Right atrium auricular region (tissue), 2 donors: ENCODE measurements at places on chromosomes 16 and 17. TPM values are rescaled to one million over a fixed set of nuclear protein-coding genes. Genes with fewer than 3 reads are reported as not detected.
A peak's percentile ranks its signal among the peaks of the same experiment; 100 is the strongest.

DNA sequence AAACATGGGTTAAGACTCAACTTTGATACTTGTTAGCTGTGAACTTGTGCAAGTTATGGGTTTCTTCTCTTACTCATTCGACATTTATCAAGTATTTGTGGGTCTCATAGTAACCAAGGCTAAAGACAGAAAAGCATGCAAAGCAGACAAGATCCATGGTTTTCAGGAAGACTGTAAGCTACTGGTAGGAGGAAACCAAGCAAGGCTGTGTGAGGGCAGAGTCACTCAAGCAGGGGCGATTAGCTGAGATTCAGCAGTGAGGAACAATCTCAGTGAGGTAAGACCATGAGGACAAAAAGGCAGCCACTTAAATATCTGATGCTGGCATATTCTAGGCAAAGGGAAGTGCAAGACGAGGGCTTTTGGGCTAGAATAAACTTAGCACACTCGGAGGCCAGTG, 29.5 kb downstream of the MBTD1 start:
- no peak for DNase-seq

The KCNAB3 gene
- 0.39 TPM for total RNA-seq

GRCh38 chr17:16945663-16946218, 26.2 kb downstream of the TNFRSF13B start:
- DNase-seq = peak; percentile 54

- no peak for DNase-seq
Measured at GRCh38 chr17:29066606-29067005, 23.7 kb downstream of the PIPOX start.

DNA sequence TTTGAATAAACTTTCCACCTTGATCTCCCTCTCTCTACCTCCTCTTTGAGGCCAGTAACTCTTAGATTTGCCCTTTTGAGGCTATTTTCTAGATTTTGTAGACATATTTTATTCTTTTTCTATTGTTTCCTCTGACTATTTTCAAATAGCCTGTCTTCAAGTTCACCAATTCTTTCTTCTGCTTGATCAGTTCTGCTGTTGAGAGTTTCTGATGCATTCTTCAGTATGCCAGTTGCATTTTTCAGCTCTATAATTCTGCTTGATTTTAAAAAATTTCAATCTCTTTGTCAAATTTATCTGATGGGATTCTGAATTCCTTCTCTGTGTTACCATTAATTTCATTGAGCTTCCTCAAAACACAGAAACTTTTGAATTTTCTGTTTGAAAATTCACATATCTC, 257.5 kb downstream of the HAPSTR1 start:
- no peak for DNase-seq

- no peak for DNase-seq
Measured at GRCh38 chr17:5624211-5624610, 39.9 kb upstream of the NLRP1 start.

The BLMH gene
- total RNA-seq = 13.9 TPM
